ENCODE measurements at places on chromosomes 6 and 20.

DNA sequence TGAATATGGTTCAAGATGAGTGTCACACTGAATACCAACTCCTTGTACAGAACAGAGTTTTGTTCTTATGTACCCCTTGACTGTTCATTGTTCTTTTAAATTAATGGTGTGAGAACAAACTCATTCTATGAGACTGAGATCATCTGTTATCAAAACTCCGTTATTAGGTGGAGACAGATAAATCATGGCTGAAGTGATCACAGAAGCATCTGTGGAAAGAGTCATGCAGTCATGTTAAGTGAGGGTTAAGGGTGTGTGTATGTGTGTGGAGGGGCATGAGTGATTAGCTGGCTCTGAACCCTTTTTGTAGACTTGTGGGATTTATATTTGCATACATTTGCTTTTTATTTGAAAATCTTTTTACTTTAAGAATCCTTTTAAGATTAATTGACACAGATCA is 24.7 kb downstream of the ADGRG6 start:
- peaks cover 59% of the 10 kb centered on the region for H3K4me1 ChIP-seq
- no peaks in the 10 kb centered on the region for H3K27me3 ChIP-seq
- H3K36me3 ChIP-seq, result no peaks in the 10 kb centered on the region
- no peak overlapping the region for H3K4me3 ChIP-seq
- peak overlapping the region; percentile 60 for H3K27ac ChIP-seq

- peak overlapping the region; percentile 77 for H3K27ac ChIP-seq
- peaks cover 65% of the 10 kb centered on the region for H3K4me1 ChIP-seq
Observed at GRCh38 chr6:112281821-112282615, 27.7 kb upstream of the LAMA4 start.

DNA sequence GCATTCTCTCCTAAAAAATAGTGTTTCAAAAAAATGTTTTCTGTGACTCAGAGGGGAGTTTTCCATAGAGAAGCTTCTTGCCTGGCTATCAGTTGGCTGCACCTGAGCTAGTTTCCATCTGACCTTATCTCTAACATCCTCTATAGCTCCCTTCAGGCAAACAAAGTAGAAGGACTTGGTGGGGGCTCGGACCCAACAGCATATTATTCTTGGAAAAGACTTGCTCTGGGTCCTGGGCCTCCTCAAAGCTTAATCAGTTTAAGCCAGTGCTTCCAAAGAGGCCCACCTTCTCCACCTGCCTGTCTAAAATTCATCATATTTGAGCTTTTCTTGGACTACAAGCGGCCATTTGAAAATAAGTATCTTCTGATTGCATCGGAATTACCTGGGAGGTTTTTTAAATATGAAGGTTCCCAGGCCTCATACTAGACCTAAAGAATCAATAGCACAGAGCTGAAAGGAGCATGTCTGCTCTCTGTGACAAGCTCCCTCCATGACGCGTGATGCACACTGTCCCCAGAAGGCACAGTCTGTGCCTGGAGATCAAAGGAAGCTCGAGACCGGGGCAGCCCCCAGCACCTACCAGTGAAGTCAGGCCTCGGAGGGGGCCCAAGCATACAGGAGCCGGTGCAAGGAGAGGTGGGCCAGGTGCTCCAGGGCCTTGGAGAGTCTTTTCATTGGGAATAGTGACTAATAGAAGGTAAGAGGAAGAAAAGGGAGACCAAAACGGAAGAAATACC is 80.6 kb upstream of the HIVEP1 start:
- no peaks in the 10 kb centered on the region for H3K27me3 ChIP-seq
- peaks cover 20% of the 10 kb centered on the region for H3K4me1 ChIP-seq
- H3K4me3 ChIP-seq, result no peak overlapping the region
- DNase-seq, result no peak

- H3K4me1 ChIP-seq, result peaks cover 18% of the 10 kb centered on the region
- no peak for DNase-seq
- H3K27me3 ChIP-seq, result no peaks in the 10 kb centered on the region
- H3K4me3 ChIP-seq, result no peak overlapping the region
Observed at GRCh38 chr6:147321260-147321659, 117.0 kb downstream of the STXBP5 start.

DNA sequence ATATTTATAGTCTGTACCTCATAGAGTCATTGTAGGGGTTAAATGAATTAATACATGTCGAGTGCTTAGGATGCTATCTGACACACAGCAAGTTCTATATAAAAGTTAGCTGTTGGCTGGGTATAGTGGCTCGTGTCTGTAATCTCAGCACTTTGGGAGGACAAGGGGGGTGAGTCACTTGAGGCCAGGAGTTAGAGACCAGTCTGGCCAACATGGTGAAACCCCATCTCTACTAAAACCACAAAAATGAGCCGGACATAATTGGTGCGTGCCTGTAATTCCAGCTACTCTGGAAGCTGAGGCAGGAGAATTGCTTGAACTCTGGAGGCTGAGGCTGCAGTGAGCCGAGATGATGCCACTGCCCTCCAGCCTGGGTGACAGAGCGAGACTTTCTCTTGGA is 222.9 kb downstream of the UBE3D start:
- H3K27ac ChIP-seq, result no peak overlapping the region
- H3K27me3 ChIP-seq, result peaks cover 15% of the 10 kb centered on the region
- H3K4me1 ChIP-seq, result no peaks in the 10 kb centered on the region
- H3K4me3 ChIP-seq, result no peak overlapping the region
